Cerebellum (tissue), 4 donors: ENCODE measurements at places on chromosomes 16 and 17. TPM values are rescaled to one million over a fixed set of nuclear protein-coding genes. Genes with fewer than 3 reads are reported as not detected.

The KIFC3 gene
- 14.0 TPM for total RNA-seq

The DUXB gene
- total RNA-seq: not detected

The FAM83G gene
- 2.5 TPM for total RNA-seq

The ABCA9 gene
- total RNA-seq: 27.1 TPM

The GNAO1 gene
- total RNA-seq: 71.6 TPM

The DCAF7 gene
- total RNA-seq: 44.4 TPM

The IGFALS gene
- 0.27 TPM for total RNA-seq

The SCN4A gene
- 0.09 TPM for total RNA-seq

DNA sequence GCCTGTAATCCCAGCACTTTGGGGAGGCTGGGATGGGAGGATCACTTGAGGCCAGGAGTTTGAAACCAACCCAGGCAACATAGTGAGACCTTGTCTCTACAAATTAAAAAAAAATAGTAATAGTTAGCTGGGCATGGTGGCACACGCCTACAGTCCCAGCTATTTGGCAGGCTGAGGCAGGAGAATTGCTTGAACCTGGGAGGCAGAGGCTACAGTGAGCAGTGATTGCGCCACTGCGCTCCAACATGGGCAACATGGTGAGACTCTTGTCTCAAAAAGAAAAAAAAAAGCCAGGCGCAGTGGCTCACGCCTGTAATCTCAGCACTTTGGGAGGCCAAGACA lies 56.9 kb upstream of the MRTFB start:
- no peak for DNase-seq

GRCh38 chr16:26692658-26693057 lies 374.1 kb upstream of the C16orf82 start:
- DNase-seq: no peak

DNA sequence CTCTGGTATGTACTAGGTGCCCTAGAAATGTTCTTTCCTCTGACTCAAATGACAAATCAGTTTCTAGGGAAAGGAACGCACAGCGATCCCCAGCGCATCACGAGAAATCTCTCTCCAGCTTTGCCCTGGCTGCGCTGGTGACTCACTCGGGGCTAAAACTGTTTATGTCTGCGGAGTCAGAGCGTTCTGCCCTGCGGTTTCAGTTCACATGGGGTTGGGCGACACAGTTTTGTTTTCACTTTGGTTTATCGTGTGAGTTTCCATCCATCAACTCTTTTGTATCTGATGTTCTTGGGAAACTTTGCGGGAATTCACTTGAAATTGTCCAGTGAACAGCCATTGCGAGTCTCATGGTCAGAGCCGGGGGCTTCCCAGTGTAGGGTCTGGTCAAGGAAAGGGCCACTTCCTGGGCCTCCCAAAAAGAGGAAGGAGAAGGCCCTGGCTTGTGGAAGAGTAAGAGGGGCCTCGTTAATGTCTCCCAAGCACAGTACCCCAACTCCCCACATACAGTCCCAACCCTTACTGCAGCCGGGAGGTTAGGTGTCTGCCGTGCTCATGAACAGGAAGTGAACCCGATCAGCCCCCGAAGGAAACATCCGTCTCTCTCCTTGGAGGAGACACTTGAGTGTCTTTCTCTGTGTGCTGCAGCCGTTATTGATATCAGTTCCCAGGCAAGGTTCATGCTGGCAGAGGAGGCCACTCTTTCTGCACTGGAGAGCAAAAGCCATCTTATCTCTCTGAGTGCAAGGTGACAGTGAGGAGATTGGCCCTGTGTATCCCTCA lies 643.2 kb downstream of the WWOX start:
- DNase-seq: no peak

DNA sequence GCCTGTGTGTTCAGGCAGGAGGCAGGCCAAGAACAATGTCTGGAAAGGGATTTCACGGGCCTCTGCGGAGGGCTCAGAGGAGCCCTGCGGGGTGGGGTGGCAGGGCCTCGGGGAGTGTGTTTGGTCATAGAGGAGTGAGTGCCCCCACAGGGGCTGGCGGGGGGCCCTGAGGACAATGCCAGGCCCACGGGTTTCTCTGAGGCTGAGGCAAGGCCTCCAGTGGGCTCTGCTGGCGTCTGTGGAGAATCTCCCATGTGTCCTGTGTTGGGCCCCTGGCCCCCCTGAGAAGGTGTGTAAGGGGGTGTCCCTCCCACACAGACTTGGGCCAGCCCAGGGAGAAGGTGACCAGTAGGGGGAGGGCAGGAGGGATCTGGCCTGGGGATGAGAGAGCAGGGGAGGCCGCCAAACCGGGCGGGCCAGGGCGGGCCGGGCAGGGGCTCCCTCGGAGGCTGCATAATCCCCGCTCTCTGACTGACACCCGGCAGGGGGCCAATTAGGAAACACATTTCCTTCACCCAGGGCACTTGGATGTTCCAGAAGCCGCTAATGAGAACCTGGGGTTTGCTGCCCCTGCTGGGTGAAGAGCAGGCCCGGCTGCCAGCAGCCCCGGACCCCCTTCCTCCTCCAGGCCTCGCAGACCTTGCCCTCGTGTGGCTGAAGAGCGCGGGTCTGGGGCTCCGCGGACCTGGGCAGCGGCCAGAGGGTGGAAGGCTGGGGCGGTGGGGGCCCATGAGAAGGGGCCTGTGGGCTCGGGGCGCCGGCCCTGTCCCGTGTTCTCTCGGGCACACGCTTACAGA lies 204.2 kb downstream of the NTN1 start:
- DNase-seq: no peak

DNA sequence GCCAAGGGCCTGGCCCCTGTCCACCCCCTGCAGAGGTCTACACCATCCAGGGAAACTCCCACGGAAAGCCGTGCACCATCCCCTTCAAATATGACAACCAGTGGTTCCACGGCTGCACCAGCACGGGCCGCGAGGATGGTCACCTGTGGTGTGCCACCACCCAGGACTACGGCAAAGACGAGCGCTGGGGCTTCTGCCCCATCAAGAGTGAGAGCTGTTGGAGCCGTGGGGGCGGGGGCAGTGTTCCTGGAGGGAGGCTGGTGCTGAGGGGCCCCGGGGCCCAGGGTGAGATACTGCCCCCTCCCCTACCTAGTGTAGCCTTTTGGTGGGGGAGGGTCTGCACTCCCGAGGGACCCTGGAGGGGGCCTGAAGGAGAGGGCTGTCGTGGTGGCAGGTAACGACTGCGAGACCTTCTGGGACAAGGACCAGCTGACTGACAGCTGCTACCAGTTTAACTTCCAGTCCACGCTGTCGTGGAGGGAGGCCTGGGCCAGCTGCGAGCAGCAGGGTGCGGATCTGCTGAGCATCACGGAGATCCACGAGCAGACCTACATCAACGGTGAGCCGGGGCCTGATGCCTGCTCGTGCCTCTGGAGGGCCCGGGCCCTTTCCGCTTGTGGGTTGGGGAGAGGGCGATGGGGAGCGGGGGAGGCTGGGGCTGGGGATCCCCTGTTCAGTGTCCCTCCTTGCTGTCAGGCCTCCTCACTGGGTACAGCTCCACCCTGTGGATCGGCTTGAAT lies 38.8 kb downstream of the MRC2 start:
- DNase-seq: no peak

DNA sequence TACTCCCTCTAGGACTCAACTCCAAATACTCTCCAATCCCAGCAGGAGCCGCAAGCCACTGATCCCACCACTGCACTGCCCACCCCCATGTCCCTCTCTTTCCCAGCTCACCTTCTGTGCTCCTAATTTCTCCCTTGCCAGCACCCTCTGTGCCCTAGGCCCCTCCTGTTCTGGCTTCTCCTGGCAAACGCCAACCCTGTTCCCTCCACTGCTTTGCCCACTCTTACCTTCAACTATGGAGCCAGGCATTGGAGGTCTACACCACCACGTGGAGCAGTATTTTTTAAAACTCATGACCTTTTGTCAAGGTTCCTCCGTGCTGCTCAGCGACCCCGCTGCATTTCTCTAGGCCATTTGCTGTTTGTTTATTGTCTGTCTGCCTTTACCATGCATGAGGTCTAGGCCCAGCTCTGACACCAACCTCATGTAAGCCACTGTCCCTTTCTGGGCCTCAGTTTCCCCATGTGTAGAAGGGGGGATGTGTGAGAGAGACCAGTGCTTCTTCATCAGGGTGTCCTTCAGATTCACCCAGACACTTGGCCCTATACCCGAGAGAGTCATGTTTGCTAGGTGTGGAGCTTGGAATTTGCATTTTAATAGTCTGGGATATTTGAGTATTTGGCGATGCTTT lies 4.6 kb downstream of the CCDC102A start:
- no peak for DNase-seq

DNA sequence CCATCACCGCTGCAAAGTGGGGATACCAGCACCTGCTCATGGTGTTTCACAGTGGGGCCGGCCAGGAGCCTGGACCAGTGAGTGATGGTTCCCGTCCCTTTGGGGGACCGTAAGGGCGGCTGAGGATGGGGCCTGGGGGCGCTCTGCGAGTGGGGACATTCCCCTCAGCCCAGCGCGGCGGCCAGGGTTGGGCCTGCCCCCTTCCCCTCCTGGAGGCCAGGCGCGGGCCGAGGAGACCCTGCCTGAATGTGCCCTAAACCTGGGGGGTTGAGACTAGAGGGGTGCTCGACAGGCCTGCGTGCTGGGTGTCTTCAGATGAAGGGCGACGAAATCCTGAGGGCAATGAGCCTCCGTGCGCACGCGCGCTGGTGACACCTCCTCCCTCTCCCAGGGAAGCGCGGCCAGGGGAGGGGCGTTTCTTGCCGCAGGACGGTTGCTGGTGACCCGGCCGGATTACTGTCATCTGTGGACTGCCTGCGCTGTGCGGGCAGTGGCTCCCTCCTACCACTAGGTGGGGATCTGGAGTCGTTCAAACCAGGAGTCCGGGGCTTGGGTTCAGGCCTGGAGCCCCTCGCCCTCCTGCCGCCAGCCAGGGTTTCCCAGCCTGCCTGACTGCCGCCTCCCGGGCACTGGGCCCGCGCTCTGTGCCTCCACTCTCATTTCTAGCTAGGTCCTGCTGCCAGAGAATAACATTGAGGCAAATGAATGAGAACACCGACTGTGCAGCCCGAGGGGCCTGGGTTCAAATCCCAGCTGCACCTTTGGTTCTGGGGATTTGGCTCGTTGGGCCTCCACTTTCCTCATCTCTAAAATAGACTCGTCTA lies 17.1 kb downstream of the TBX2 start:
- DNase-seq: peak; percentile 72

GRCh38 chr17:7684851-7685532 lies 2.3 kb downstream of the TP53 start:
- DNase-seq: no peak

- DNase-seq: peak; percentile 32
Measured at GRCh38 chr16:89958068-89958467, 9.5 kb downstream of the DEF8 start.

GRCh38 chr17:80265205-80266068 lies 4.8 kb downstream of the RNF213 start:
- no peak for DNase-seq

GRCh38 chr17:7835814-7836595 lies 2.0 kb downstream of the KDM6B start:
- peak; percentile 90 for DNase-seq
